Activated CD4-positive, alpha-beta T cell treated with anti-CD3 and anti-CD28 coated beads, Interleukin-2, Interleukin-6, amounts not matched to agents 100 ng/mL and 50 ng/mL, durations not matched to agents 16 hours and 8 hours (primary cell): ENCODE measurements at places on chromosomes 5 and 9.

- no peak for DNase-seq
These were observed 92.2 kb upstream of the SMIM23 start for GRCh38 chr5:171693412-171693811.

- DNase-seq = no peak
These were observed 149.0 kb upstream of the PCA3 start for GRCh38 chr9:76615177-76615603.

- DNase-seq = peak; percentile 18
These were observed 417 bp downstream of the SRD5A1 start for GRCh38 chr5:6633469-6634245.

GRCh38 chr9:77961541-77961940, 70.1 kb downstream of the GNAQ start:
- no peak for DNase-seq

DNA sequence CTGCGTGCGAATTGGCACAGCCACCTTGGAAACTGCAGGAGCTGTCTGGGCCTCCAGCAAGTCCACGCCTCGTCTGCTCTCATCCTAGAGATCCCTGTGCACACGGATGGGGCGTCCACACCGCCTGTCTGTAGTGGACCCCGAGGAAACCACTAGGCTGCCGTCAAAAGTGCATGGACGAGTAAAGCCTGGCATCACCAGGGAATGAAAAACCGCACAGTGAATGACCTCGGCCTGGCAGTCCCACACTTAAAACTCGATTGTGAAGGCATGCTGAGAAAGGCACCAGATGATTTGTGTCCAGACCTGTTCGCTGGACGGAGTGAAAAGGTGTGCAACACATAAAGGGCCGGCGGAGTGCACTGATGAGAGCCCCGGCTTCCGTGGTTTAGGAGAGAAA, 50.8 kb downstream of the MRPL36 start:
- no peak for DNase-seq

- DNase-seq = no peak
These were observed 155.7 kb upstream of the EFNA5 start for GRCh38 chr5:107826311-107827000.

DNA sequence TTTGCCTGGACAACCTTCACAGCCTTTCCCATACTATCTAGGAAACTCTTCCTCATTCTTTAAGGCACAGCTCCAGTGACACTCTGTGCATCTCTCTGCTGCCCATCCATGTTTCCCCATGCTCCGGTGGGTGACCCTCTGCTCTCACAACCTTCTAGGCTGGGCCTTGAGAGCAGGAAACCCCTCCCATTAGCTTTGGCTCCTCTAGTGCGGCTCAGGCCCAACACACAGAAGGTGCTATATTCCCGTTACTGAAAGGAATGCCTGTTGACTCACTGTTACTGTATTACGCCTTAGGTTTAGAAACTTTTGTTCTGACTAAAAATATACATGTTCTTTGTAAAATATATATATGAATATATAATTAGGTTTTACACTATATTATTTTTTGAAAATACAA, 8.1 kb upstream of the CCL28 start:
- DNase-seq = no peak

- DNase-seq = no peak
These were observed 229.9 kb upstream of the DAB2 start for GRCh38 chr5:39654715-39655114.

DNA sequence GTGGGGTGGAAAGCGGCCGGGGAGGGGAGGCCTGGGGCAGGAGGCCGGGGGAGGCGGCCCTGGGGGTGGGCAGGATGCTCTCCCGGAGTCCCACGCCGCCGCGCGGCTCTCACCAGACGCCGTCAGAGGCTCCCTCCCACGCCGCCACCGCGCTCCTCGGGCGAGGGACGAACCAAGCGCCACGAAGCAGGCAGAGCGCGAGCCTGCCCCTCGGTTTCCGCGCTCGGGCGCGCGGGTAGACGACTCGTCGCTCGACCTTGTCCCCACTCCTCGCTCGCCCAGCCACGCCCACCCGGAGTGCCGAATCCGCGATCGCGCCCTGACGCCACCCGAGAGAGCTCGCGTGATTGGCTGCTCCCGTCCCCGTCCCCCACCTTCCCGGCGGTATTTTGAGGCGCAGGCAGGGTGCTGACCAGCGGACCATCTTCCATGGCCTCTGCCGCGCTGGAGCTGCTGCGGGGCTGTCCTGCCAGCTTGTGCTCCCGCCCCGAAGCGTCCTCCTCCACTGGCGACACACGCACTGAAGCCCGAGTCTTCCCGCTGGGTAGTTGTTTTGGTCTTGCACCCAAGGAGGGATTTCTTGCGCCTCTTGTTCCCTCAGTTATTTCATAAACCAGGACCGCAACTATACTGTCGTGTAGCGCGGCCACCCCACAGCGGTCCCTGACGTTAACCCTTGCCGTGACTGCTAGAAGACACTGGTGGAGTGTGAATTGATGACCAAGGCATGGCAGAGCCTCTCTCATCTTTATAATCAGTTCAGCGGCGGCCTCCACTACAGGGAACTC, at the start of gene GNE:
GNE (minus strand) TSS at position 241 of the 788 bp plus-strand sequence. CDS start 9,093 bp downstream, outside the sequence.
- DNase-seq = peak; percentile 98

GRCh38 chr5:132198571-132198970, 29.1 kb downstream of the P4HA2 start:
- DNase-seq = no peak

DNA sequence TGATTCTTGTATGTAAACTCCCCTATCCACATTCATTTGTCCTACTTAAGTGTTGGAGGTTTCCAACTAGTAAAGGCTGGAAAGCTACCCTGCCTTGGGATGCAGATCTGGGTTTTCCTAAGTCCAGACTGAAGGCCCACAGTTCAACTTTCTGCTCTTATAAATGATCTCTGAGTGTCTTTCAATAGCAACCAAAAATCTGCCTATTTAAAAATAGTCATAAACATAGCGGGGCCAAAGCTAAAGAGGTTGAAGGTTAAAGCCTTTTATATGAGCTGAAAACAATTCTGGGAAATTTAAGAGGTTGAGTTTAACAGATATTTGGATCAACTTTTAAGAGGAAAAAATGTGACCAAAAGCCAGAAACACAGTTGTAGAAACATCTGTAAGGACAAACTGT, 87.2 kb downstream of the NTRK2 start:
- no peak for DNase-seq

DNA sequence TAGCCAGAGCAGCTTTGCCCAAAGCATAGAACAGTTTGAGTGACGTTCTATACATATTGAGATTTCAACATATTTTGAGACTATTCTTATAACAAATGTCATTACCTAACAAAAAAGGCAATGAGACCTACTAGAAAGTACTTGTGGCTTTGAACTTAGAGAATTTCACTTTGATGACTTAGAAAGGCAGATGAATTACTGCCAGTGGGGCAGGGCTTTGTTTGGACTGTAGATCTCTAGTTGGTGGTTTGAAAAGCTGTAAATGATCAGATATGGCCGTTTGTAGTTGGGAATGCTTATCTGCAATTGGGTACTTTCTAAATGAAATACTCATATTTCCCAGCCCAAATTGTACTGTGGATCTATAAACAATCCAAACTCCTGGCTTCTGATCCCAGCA, 28.1 kb downstream of the SOX30 start:
- no peak for DNase-seq

DNA sequence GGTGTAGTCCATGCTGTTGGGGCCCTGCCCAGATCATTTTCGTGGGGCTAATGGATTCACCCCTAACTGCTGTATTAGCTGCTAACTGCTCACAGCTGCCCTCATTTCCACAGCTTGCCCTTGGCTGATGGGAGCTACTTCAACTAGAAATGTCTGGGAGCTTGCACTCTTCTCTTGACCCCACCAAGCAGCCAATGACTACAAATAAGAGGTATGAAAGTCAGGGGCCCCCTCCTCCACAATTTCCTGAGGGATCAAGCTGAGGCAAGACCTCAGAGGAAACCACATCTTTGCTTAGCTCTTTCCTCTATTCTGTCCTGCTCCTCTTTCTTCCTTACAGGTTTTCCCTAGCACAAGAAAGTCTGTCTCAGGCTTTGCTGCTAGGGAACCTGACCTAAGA, 397.5 kb downstream of the MLLT3 start:
- DNase-seq = no peak

DNA sequence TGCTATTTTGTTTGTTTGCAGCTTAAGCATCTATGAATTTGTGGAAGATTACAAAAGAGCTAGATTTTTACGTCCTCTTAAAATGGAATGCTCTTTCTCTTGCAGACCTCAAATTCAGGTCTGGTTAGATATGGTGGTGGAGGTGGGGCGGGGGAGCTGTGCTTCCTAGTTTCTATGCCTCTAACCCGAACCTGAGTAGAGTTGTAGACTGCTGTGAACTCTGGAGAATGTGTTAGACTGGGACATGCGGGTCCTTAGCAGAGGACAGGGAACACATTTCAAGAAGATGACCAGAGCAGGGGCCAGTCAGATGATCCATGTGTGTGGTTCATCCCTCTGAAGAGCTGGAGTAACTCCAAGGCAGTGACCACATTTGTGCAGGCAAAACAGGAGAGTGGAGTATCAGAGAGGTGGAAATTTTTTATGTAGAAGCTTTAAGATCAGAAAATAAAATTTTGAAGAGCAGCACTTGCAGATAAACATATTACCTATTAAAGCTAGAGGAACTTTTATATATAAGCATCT, 154.9 kb downstream of the FAM174A start:
- no peak for DNase-seq

DNA sequence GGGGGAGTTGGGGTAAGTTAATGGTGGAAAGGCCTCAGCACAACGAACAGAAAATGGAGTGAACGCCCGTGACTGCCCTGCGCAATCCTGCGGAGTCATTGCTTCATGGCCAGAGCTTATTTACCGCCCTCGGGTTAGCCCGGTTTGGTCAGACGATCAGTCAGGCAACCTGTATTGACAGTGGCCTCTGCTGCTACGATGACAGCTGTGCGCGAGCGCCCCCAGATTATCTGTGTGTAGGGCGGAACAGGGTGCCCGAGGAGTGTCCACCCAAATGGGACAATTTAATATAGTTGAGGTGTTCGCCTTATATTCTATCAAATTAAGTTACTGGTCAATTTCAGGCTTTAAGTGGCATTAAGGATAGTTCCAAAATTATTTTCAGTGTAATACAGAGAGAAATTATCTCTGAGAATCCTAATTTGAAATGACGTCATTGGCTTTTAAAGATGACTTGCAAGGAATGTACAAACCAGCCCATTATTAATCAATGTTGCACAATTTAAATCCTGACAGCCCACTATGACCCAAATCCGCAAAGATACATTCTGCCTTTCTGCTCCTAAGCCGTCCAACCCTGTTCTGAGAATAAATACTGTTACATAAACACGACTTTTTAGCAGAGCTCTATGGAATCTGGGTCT, 879 bp upstream of the UBQLN1 start:
- DNase-seq = peak; percentile 65

DNA sequence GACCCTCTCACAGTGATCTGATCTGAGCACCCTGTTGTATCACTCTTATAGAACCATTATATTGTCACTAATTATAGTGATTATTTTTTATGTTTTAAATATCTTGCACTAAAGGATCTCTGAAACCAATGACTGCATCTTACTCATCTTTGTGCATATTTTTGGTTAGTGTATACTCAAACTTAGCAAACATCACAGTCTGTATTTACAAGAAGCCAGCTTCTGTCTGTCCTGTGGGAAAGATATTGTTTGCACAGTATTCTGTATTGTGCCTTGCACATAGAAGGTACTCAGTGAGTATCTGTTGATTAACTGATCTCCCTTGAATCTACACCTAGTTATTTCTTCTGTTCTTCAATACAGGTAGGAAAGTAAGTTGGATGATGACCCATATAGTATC, 131.5 kb downstream of the PAM start:
- no peak for DNase-seq

- no peak for DNase-seq
These were observed 136.1 kb downstream of the RGS3 start for GRCh38 chr9:113599646-113600022.

DNA sequence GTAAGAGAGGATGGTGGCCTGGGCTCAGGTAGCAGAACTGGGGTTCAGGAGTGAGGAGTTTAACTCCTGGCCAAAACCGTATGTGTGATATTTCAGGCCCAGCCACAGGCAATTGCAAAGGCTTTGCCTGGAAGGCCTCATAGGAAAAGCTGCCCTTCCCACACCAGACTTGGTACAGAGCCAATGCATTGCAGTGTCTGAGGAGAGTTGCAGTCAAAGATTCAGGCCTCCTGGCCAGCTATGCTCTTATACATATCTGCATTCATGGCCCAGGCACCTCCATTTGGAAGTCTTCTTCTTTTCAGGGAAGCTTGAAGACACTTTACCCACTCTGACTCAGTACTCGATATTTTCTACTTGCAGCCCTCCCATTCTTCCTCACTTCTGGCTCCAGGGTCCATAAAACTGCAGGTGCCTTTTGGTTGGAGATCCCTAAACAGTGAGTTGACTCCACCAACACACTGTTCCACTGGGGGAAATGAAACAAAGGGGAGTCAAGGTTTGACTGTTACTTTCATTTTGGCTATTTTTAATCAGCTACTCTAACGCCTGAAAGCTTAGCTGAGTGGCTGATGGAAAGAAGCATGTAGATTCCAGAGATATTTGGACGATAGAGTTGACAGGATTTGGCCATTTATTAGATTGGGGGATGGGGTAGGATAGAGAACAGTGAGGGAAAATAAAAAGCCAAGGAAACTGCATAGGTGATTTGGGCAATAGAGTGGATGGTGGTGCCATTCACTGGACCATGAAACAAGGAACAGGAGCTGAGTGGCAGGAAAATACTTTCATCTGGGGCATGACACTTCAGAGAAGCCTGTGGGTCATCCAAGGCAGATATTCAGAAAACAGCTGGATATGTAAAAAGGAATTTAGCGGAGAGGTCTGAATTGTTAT, 30.6 kb upstream of the IL33 start:
- DNase-seq = no peak

DNA sequence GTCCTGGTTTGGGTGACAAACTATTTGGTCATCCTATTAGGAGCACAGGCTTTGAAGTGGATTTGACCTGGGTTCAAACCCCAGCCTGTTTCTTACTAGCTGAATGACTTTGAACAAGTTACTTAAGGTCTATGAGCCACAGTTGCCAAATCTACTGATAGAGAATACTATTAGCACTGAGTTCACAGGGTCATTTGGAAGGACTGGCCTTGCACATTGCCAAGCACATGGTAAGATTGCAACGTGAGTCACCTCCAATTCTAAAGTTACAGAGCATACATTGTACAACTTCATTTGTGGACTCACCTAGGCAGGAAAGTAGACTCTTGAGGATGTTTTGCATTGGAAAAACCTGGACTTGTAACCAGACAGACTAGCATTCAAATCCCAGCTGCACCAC, 38.9 kb downstream of the MFAP3 start:
- DNase-seq = no peak

DNA sequence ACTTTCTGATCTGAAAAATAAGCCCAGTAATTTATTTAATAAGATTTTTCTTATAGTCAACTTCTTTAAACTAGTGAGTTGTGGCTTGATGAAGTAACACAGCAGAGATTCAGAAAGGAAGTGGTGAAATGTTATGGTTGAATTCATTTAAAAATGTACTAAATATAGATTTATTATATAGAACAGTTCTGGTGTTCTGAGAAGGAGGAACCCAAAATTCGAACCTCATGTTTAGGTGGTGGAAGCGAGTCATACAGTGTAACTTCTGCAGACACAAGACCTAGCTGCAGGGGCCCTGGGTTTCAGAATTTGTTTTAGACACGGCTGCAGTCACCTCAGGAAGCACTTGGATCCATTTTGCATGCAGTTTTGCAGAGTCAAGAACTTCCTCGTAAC, 188.2 kb downstream of the TRIO start:
- peak; percentile 18 for DNase-seq
